ENCODE measurements at places on chromosomes 11 and 22.
A peak's percentile ranks its signal among the peaks of the same experiment; 100 is the strongest.

- DNase-seq, result no peak
These were observed 129.1 kb downstream of the MPPED2 start for GRCh38 chr11:30457087-30457486.

- no peak for DNase-seq
These were observed 7.6 kb downstream of the TP53I11 start for GRCh38 chr11:44943118-44943517.

- no peak for DNase-seq
These were observed 940.4 kb downstream of the DLG2 start for GRCh38 chr11:84686716-84687115.

DNA sequence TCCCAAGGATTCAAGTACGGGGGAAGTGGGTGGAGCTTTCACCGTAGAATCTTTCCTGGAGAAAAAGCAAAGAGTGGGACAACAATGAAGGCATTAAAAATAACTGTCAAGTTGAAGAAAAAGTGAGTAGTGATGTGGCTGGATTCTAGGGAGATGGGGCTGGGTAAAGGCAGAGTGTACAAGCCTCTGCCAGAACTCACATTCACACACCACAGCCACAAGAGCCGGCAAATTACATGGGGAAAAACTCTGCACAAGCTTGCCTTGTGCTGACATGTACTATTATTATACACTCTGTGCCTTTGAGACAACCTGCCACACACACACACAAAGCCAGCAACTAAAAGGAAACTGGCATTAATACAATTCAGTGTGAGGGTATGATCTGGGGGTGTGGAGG is 182.6 kb downstream of the LARGE1 start:
- DNase-seq, result no peak

DNA sequence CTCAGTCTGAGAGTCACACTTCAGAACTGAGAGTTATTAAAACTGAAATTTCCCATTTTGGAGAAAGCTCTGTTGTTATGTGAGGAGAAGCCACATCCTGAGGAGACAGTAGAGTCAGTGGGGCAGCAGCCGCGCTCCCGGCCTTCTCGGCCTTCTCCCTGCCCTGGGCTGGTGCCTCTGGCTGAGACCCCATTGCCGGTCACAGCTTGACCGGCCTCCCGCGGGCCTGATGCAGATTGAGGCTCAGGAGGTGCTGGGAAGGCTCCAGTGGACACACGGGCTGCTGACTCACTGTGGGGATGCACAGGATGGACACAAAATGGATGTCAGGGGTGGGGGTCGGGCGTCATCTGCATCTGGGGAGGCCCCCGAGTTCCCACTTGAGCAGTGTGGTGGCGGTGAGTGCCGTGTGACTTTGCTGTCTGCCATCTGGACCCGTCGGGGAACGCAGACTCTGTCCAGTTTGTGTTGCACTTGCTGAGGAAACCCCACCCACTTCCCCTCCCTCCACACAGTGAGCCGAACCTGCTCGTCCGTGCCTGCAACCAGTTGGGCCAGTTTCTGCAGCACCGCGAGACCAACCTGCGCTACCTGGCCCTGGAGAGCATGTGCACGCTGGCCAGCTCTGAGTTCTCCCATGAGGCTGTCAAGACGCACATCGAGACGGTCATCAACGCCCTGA is 50.1 kb downstream of the MUC6 start:
- DNase-seq, result no peak

DNA sequence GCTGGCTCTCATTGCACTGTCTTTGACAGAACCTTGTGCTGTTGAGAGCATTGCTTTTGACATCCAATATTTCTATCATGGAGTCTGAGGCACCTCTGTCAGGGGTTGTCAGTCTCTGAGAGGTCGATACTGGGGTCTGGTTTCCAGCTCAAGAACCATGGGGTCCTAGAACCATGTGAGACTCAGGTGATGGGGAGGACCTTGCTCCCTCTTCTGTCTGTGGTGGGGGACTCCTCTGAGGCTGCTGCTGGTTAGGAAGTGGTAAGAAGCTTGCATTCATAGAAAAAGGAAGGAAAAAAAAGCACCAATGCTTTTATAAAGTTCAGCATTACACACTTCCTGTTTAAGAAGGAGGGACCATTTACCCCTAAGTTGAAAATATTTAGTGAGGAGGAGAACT is 91.8 kb upstream of the CD44 start:
- DNase-seq, result no peak

GRCh38 chr11:92311616-92312449 is 87.2 kb downstream of the FAT3 start:
- DNase-seq, result no peak

GRCh38 chr11:126115127-126115495 is 52.4 kb upstream of the CDON start:
- no peak for DNase-seq

DNA sequence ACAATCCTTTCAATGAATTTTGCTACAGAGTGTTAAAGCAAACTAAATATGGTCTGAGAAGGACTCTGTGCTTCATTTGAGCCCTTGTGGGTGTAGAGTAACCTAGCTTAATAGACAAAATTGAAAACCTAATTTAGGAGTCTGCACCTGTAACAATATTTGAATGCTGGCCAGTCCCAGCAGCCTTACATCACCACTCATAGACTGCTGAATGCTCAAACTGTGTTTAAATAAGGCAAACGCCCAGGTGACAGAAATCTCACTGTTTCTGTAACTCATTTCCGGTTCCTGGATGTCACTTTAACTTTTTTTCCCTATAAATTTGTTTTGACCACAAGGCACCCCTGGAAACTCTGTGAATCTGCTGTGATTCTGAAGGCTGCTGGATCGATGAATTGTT is 45.5 kb upstream of the GLYATL1B start:
- no peak for DNase-seq

DNA sequence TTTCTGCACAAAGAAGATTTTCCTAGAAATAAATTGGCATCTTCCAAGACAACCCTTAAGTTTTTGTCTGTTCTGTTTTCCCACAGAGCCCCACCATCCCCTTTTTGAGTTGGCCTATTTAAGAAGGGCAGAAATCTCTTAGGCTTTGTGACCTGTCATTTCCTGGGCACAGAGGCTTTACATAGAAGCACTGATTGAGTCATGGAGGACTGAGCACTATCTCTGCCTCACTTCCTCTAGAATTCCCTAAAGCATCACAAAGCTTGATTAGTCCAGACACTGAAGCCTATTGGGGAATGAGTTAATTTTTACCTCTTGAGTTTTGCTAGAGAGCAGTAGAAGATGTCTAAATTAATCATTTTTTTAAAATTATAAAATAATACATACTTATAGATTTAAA is 25.4 kb downstream of the TRIM44 start:
- DNase-seq, result no peak

DNA sequence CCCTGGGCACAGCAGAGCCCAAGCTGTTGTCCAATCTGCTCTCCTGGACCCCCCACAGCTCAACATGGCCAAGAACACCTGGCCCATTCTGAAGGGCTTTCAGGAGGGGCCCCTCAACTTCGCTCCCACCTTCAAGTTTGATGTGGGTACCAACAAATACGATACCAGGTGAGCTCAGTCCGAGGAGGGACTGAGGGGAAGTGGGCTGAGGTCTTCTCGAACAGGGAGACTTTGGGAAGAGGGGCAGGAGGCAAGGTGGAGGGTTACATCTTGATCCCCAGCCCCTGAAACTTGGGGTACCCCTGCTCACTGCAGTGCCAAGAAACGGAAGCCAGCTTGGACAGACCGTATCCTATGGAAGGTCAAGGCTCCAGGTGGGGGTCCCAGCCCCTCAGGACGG is 5.4 kb downstream of the INPP5J start:
- DNase-seq, result no peak

DNA sequence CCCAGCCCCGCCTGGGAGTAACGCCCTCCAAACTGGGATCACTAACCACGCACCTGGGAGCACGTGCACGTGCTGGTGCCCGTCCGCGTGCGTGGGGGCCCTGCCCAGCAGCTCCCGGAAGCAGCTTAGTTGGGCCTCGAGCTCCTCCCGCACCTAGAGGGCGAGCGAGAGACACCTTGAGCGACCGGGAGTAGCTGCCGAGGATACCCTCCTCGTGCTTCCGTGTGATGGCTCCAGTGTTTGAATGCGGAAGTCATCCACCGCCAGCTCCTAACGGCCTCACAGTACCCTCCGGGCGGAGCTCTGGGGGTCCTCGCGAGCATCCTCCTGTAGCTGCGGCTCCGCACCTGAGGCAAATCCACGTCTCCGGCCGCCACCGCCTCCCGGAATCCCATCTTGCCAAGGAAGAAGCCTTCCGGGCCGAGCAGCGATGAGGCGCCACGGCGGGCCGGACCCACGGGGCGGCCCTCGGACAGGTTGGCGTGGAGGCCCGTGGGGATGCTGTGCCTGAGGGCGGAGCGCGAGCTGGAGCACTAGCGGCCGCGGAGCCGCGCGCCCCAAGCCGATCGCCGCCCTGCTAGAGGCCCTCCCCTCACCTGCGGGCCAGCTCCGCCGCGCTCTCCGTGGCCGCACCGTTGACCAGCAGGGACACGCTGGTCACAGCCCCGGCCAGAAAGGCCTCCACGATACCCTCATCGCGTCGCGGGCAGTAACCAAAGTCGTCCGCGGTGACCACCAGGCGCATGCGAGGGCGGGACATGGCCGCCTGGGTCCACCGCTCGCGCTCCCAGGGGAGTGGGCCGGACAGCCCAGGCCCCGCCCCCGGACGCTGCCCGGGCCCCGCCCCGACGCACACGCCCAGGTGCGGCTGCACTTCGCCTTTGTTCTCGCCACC is at the start of gene YDJC:
TSS of gene YDJC (minus strand) at position 768 of the 895 bp plus-strand sequence. CDS start at position 760, 8 bp downstream.
- peak; percentile 97 for DNase-seq

DNA sequence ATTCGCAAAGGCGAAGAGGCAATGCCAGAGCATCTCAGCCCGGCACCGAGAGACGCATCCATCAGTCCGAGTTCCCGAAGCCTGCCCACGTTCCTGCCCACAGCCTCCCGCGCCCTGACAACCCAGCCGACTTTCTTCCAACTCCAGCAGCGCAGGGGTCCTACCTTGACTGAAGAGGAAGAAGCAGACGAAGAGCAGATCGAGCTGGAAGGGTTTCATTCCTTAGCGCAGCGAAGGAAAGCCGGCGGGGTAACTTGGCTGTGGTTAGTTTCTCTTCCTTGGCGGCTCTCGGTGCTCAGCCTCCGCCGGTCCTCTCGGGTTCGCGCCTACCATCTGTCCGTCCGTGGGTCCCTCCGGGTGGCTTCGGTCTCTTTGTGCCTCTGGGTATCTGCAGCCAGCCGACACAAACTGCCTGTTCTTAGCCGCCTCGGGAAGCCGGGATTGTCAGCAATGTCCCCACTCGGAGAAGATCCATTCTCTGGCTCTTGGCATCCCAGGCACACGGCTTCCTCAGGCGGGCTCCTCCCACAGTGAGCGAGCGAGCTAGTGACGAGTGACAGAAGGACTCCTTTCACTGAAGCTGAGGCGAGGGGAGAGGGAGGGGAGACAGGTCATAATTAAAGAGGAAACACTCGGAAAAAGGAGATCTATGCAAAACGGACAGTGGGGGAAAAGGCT is at the start of gene KIRREL3:
TSS of gene KIRREL3 (minus strand) at position 480 of the 678 bp plus-strand sequence.
- DNase-seq, result no peak

DNA sequence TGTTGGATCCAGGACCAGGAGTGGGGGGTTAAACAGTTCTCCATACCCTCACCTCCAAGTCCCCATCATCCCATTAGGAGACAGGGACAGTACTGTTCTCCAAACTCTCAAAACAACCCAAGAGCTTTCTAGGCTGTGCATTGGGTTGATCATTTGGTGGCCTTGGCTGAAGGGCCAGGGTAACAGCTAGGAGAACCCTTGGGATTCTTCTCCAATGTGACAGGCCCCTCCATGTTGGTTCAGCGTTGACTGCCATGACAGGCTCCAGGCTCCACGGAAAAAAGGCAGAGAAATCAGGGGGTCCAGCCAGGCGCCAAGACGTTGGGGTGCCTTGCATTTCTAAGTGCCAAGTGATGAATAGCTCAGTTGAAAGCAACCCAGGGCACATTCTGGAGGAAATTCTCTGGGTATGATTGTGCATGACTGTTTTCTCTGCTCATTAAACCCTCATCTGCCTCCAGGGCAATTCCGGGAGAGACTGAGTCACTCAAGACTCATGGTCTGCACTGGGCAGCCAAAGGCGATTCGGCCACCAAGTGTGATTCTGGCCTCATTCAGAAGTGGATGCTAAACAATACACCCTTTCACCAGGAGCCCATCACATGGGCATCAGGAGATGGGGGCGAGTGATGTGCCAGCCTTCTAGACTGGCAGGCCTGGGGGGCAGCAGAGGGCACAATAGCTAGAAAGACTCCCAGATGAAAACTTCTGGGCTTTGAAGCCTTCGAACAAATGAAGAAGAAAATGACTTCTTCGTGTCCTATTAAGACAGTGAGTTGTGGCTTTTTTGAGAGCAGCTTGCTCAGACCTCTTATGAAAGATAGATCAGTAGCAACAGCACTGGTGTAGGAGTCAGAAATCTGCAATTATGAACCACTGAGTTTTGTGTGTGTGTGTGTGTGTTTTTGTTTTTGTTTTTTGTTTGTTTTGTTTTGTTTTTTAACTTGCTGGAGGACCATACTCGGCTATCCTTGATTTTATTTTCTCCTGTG is 27.7 kb downstream of the CD44 start:
- no peak for DNase-seq

DNA sequence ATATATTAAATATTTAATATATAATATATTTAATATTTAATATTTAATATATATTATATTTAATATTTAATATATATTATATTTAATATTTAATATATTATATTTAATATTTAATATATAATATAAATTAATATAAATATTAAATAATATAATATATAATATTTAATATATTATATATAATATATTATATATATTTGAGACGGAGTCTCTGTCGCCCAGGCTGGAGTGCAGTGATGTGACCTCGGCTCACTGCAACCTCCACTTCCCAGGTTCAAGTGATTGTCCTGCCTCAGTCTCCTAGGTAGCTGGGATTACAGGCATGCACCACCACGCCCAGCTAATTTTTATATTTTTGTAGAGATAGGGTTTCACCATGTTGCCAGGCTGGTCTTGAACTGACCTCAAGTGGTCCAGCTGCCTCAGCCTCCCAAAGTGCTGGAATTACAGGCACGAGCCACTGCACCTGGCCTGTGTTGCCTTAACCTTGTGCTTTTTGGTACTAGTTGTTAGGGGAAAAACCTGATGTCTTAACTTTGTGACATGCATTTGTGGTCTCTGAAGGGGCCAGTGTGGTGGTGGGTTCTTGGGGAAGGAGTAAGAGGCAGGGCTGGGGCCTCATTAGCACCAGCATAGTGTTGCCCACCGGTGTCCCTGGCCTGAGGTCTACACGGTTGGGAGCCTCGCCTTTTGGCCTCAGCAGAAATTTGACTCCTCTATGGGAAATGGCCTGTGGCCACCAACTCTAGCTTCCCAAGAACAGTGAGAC is 16.6 kb downstream of the SEC14L3 start:
- DNase-seq, result no peak
